Neural cell (in vitro differentiated cells): ENCODE measurements at places on chromosomes 2 and 18. TPM values are rescaled to one million over a fixed set of nuclear protein-coding genes. Genes with fewer than 3 reads are reported as not detected.

Gene GBX2
- polyA plus RNA-seq = 0.92 and 1.2 TPM in 2 replicates

Gene TMEM163
- polyA plus RNA-seq = 3.1 and 3.5 TPM in 2 replicates

Gene DRC1
- 0.16 TPM in 1 of 2 replicates, not detected in the other for polyA plus RNA-seq

Gene TANC1
- polyA plus RNA-seq = 0.37 and 0.44 TPM in 2 replicates

Gene ANKZF1
- polyA plus RNA-seq = 185 and 204 TPM in 2 replicates

Gene EMILIN2
- 0.12 TPM in 1 of 2 replicates, not detected in the other for polyA plus RNA-seq

Gene ODC1
- 1,046 and 1,107 TPM in 2 replicates for polyA plus RNA-seq
